ENCODE measurements at places on chromosomes 3 and 15. TPM values are rescaled to one million over a fixed set of nuclear protein-coding genes. Genes with fewer than 3 reads are reported as not detected.
A peak's percentile ranks its signal among the peaks of the same experiment; 100 is the strongest.

The ADCY5 gene
- 8.0 TPM for total RNA-seq

The SEMA3G gene
- not detected for total RNA-seq

The ERICH6 gene
- not detected for total RNA-seq

The CPNE4 gene
- total RNA-seq: not detected

DNA sequence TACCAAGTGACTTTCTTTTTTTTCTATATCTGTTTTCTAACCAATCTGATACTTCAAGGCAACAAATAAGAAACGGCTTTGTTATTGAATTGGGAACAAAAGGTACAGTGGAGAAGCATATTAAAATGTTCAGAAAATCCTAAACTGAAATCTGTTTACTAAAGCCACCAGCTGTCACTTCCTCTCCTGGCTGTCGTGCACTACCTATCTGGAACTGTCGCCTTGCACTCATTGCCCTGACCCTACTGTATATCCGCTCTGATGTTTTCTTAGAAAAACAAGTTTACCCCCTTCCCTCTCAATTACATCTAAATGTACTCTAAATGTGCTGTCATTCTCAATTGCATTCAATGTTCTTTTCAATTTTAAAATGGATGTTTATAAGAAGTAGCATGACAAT lies 439.8 kb upstream of the ARRDC4 start:
- no peak overlapping the region for H3K4me3 ChIP-seq
- H3K27ac ChIP-seq: no peak overlapping the region
- peaks cover 11% of the 10 kb centered on the region for H3K4me1 ChIP-seq
- no peaks in the 10 kb centered on the region for H3K36me3 ChIP-seq

DNA sequence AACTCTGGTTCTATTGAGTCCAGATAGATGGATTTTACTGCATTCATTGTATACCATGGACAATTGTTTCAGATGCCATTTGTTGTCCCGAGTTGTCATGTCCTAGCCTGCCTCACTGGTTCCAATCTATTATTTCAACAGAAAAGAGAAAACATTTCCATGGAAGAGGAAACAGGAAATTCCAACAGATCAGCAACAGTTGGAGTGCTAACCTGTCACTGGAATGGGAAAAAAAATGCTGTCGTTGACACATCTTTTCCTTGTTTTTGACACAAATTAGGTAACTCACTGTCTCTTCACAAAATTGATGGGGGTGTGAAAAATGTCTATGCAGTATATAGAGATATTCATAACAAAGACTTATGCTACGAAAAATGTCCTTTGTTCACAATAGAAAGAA lies 432.0 kb upstream of the TBL1XR1 start:
- peaks cover 3% of the 10 kb centered on the region for H3K36me3 ChIP-seq
- DNase-seq: no peak
- H3K4me3 ChIP-seq: no peak overlapping the region
- no peak overlapping the region for H3K27ac ChIP-seq
- no peaks in the 10 kb centered on the region for H3K27me3 ChIP-seq
- H3K4me1 ChIP-seq: peaks cover 67% of the 10 kb centered on the region

GRCh38 chr3:9196020-9196419 lies 53.4 kb downstream of the SRGAP3 start:
- H3K27me3 ChIP-seq: peaks cover 28% of the 10 kb centered on the region
- no peaks in the 10 kb centered on the region for H3K36me3 ChIP-seq
- H3K27ac ChIP-seq: no peak overlapping the region
- H3K4me3 ChIP-seq: no peak overlapping the region
- peaks cover 5% of the 10 kb centered on the region for H3K4me1 ChIP-seq

- no peaks in the 10 kb centered on the region for H3K36me3 ChIP-seq
- H3K27ac ChIP-seq: peak overlapping the region; percentile 5
- no peak for DNase-seq
- no peaks in the 10 kb centered on the region for H3K27me3 ChIP-seq
- H3K4me1 ChIP-seq: peaks cover 37% of the 10 kb centered on the region
These were observed 1039.2 kb downstream of the ROBO1 start for GRCh38 chr3:78728406-78729145.

DNA sequence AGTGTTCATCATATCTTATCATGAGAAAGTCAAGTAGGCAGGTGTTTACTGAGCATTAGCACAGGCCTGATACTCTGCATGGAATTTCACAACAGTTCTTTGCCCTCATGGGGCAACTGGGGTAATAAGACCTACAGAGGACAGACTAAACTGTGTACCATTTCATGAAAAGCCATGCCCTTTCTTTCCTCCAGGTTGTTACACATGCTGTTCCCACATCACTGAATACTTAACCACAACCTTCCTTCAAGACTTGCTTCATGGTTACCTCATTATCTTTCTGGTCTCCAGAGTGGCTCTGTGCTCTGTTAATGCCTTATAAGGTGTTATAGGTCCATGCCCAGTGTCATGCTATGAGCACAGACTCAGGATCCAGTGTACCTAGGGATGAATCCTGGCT lies 28.2 kb upstream of the RSL24D1 start:
- H3K4me1 ChIP-seq: peaks cover 14% of the 10 kb centered on the region
- no peak overlapping the region for H3K27ac ChIP-seq
- H3K36me3 ChIP-seq: no peaks in the 10 kb centered on the region
- H3K4me3 ChIP-seq: no peak overlapping the region
- no peaks in the 10 kb centered on the region for H3K27me3 ChIP-seq
- no peak for DNase-seq

All from chondrocyte (in vitro differentiated cells).